ENCODE measurements at places on chromosomes 6 and 20.

DNA sequence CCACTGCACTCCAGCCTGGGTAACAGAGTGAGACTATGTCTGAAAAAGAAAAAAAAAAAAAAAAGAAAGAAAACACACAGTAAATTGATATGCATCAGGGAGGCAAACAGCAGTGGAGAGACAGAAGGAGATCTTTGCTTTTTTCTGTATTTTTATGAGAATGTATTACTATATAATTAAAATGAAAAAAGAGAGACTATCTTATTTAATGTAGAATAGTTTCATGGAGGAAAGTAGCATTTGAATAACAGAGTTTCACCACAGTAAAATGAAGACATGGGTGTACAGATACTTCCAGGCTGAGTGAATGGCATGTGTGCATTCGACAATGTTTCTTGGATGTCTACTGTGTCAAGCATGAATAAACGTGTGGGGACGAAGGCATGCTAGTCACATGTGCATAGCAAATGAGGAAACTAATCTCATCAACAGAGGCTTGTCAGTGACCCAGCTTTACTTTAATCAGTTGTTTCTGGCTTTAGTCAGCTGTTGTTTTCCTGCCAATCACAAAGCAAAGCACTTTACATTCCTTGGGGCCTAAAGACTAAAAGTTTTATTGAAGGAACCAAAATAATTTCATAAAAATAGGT, 55.5 kb upstream of the ARMH2 start:
- no peak for DNase-seq

GRCh38 chr6:161748535-161749416, 474.9 kb upstream of the AGPAT4 start:
- peak; percentile 20 for DNase-seq

DNA sequence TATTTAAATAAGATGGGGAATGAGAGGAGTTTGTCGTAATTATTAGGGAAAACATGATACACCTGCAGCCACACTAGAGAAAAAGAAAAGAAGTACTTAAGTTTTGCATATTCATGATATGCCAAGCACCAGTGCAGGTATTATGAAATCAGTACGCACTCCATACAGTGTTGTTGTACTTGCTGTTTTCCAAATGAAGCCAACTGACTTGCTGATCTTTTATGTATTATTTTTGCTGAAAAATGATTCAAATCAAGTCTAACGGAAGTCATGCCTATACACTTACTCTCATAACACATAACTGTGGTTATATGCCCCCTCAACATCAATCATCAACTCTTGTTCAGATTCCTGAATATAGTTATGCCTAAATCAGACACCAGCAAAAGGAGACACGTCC, 584.9 kb upstream of the EYS start:
- DNase-seq = no peak

DNA sequence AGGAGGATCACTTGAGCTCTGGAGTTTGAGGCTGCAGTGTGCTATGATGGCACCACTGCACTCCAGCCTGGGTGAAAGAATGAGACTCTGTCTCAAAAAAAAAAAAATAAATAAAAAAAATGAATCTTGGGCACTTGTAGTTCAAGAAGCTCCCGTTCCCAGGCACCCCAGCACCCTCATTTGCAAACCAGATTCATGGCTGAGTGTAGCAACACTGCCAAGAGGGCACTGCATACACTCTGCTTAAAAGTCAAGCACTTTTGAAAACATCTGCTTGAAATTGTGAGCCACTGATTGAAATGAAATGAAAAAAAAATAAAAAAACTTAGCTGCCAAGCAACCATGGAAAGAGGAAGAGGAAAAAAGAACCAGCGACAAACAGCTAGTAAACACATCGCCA, 124.7 kb upstream of the SASH1 start:
- no peak for DNase-seq

GRCh38 chr20:4666001-4666479, 55.7 kb upstream of the PRND start:
- no peak for DNase-seq

GRCh38 chr20:49318430-49319207, 40.8 kb upstream of the ZNFX1 start:
- DNase-seq = no peak

GRCh38 chr6:39294133-39294532, 20.1 kb downstream of the KCNK17 start:
- no peak for DNase-seq

GRCh38 chr20:49411221-49411925, 71.1 kb downstream of the KCNB1 start:
- no peak for DNase-seq

- peak; percentile 27 for DNase-seq
Observed at GRCh38 chr6:5078121-5078669, 6.9 kb upstream of the PPP1R3G start.

GRCh38 chr6:42316981-42317380, 99.3 kb upstream of the MRPS10 start:
- no peak for DNase-seq

- no peak for DNase-seq
Observed at GRCh38 chr6:168177103-168177891, 98.3 kb upstream of the FRMD1 start.

DNA sequence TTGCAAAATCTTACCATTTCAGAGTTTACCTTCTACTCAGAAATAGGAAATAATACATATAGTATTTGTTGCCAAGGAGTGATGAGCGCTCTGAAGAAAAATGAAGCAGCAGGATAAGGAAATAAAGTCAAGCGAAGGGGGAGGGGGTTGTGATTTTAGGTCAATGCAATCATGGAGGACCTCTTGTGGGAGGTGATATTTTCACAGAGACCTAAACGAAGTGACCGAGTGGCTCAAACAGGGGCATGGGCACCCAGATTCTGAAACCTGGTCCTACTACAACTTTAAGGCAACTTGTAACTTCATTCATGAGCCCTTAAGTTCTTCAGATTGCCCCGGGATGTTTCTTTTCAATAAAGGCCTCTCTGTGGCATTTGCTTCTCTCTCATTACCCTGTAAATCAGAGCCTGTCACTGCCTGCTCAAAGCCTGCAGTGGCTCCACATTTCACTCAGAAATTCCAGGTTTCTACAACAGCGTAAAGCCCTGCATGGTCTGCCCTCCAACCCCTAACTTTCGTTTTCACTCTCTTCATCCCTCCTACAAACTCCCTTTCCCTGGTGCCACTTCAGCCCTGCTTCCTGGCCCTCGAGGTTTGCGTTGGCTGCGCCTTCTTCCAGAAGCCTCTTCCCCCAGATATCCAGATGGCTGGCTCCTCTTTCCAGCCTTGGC, 162.7 kb downstream of the TBC1D7 start:
- no peak for DNase-seq

GRCh38 chr6:135299256-135299655, 118.1 kb downstream of the MYB start:
- DNase-seq = no peak

GRCh38 chr20:47466213-47466612, 35.5 kb upstream of the NCOA3 start:
- DNase-seq = no peak

DNA sequence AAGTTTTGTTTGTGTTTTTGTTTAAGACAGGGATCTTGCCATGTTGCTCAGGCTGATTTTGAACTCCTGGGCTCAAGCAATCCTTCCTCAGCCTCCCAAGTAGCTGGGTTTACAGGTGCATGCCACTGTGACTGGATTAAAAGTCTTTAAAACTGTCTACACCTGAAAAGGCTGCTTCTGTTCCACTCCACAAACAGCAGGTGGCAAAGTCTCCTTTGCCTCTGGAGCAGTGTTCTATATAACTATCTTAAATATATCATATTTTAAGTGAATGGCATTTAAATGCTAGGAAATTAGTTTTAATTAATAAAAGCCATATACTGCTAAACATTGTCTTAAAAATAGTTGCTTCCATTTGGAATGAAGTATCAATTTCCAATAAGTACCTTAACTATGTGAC, 89.2 kb upstream of the BCLAF1 start:
- DNase-seq = no peak

DNA sequence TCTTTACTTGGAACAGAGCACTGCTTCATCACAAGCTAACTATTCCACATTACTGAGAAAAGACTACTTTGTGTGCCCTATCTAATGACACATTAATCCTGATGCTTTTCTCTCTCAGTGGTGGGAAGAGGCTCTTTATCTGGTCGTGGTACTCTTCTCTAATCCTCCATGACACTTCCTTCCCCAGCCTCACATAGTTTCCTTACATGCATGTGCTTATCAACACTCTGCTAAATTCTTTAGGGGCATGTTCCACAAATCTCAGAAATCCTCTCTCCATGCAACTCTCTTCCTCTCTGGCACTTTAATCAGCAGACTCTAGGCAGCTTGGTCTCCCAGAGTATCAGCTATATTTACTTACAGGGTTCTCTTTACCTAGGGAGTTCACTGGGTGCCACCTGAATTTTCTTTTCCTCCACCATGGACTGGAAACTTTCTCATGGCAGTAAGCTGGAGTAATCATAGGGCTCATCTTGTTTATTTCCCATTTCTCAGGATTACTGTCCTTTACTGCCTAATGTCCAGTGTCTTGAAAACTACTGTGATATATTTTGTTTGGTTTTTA, 27.0 kb upstream of the SLC22A2 start:
- no peak for DNase-seq

DNA sequence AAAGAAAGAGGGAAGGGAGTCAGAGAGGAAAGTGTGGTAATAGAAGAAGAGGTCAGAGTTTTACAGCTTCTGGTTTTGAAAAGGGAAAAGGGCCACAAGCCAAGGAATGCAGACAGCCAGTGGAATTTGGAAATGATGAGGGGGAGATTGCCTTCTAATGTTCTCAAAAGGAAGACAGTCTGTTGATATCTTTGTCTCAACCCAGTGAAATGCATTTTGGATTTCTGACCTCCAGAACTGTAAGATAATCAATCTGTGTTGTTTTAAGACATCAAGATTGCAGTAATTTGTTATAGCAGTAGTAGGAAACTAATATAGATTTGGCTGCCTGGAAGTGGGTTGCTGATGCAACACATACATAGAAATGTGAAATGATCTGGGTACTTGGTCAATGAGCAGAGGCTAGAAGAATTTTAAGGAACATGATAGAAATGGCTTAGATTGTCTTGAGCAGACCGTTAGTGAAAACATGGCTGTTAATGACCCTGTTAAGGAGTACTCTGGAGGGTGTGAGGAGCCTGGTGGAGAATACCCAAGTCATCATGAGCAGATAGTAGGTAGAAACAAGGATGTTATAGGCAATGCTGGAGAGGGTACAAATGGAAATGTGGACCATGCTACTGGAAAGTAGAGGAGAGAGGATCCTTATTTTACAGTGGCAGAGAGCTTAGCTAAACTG, 255.8 kb upstream of the RAB32 start:
- DNase-seq = no peak

DNA sequence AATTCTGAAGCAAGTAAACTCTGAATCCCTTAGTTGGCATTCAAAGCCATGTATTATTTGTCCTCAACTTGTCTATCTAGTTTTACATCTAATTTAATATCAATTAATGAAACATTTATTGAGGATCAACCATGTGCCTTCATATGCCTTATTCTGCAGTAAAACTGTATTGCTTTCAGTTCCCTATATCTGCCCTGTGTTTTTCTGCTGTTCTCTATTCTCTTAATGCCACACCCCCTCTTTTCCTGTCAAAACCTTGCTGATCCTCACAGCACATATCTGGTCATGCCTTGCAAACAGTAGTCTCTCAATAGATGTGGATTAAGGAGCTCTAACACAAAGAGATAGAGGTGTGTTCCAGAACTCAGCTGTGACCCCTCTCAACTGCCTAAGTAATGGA, 2.0 kb downstream of the FIG4 start:
- DNase-seq = no peak

- peak; percentile 4 for DNase-seq
Observed at GRCh38 chr6:84921891-84922290, 157.5 kb upstream of the TBX18 start.

- no peak for DNase-seq
Observed at GRCh38 chr6:124226396-124226795, 422.7 kb downstream of the NKAIN2 start.

DNA sequence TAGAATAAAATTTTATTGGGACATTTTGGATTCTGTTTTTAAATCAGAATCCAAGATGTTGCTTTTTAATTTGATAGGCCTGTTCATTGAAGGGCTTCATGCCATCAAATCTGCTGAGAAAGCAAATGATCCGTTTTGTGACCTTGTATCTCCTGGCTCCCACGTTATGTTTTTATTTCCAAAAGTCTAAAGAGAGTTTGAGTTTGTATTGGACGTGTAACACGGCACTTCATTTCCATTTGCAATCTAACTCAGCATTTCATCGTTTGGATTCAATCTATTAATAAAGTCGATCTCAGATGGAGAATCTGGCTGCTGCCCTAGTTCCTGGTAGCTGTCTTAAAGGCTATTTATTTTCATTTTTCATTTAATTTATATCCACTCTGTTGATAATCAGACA, 17.0 kb downstream of the KIF25 start:
- no peak for DNase-seq

DNA sequence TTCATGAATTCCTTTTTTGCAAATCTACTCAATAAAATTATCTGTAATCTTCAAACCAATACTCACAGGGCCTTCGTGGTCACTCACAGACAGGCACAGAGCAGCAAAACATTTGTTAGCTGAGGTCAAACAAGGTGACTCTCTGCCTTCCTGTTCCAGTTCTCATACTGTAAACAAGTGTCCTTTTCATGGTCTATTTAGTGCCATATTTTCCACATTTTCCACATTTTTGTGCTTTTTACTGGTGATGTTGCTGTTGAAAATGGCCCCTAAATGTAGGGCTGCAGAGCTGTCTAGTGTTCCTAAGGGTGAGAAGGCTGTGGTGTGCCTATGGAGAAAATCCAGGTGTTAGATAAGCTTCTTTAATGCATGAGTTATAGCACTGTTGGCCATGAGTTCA, 133.1 kb upstream of the COL21A1 start:
- DNase-seq = no peak

DNA sequence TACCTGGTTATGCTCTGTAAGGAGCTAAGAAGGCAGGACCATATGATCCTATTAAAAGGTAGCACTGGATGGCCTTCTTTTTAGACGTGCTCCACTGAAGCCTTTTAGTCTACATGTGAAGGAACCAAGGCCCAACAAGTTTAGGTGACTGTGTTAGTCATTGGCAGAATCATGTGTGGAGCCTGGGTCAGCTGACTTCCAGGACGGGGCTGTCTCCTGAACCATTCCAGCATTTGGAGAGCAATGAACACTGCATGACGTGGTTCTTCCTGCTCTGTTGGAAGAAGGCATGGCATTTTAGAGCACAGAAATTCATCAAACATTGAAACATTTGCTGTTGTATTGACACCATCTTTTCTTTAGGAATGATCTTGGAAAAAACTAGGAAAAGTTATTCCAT, 87.8 kb upstream of the TIAM2 start:
- DNase-seq = no peak

Measured in A549 (cell line).